Fibroblast of lung (primary cell): ENCODE measurements at places on chromosomes 16 and 17. TPM values are rescaled to one million over a fixed set of nuclear protein-coding genes. Genes with fewer than 3 reads are reported as not detected.

DNA sequence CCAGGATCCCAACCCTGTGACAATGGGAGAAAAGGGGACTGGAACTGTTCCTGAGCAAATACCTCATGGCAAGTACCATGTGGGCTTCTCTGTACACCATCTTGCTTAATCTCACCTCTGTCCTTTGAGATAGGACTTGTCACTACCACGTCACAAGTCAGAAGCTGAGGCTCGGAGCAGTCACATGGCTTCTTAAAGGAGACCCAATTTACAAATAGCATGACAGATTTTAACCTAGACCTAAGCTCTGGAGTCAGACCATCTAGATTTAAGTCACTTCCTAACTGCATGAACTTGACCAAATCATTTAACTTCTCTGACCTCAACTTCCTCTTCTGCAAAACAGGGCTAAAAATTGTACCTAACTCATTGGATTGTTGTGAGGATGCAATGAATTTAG lies 36.0 kb upstream of the CCL1 start:
- DNase-seq: no peak

GRCh38 chr17:38603786-38604478 lies 1.8 kb downstream of the SRCIN1 start:
- no peak for DNase-seq

GRCh38 chr16:64736857-64737256 lies 385.0 kb downstream of the CDH11 start:
- no peak for DNase-seq

DNA sequence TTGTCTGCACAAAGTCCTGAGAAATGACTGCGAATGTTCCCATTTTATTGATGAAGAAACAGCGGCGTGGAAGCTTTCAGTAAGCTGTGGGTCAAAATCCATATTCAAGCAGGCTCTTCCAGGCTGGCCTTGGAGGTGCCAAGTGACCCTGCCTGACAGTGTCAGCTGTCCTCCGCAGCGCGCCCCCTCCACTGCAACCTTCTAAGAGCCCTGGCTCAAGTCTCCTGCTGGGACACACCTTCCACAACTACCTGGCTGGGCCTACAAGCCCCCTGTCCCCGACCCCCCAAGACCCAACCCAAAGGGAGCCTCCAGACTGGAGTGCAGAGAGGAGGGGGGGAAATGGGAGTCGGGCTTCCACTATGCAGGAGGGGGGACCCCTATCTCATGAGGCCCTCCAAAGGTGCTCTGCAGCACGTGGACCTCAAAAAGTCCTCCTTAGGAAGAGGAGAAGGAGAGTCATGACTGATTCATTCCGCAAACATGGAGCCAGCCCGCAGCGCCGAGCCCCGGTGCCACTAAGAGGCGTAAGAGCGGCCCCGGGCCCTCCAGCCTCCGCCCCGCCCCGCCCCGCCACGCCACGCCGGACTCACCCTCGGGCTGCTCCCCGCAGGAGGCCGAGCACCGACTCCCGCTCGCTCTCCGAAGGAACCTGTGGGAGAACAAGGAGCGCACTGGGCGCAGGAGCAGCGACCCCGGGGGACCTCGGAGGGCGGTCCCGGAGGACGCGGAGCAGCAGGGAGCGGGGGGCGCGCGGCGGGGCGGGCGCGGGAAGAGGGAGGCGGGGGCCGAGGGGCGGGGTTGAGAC lies 574 bp downstream of the MPP3 start:
- DNase-seq: peak; percentile 57

TRAF4 gene
- 28.7 and 32.6 TPM in 2 replicates for total RNA-seq
